Renal pelvis (tissue), 12 donors: ENCODE measurements at places on chromosomes 11 and 22. TPM values are rescaled to one million over a fixed set of nuclear protein-coding genes. Genes with fewer than 3 reads are reported as not detected.
A peak's percentile ranks its signal among the peaks of the same experiment; 100 is the strongest.

GRCh38 chr11:117026593-117027330 lies 71.5 kb downstream of the SIK3 start:
- no peak for DNase-seq

- DNase-seq, result no peak
Measured at GRCh38 chr22:33149611-33150010, 91.4 kb upstream of the SYN3 start.

GRCh38 chr11:63767565-63768236 lies 874 bp downstream of the ZFTA start:
- DNase-seq, result peak; percentile 73

GAL3ST1 gene
- polyA plus RNA-seq, result 44.6 TPM

DNA sequence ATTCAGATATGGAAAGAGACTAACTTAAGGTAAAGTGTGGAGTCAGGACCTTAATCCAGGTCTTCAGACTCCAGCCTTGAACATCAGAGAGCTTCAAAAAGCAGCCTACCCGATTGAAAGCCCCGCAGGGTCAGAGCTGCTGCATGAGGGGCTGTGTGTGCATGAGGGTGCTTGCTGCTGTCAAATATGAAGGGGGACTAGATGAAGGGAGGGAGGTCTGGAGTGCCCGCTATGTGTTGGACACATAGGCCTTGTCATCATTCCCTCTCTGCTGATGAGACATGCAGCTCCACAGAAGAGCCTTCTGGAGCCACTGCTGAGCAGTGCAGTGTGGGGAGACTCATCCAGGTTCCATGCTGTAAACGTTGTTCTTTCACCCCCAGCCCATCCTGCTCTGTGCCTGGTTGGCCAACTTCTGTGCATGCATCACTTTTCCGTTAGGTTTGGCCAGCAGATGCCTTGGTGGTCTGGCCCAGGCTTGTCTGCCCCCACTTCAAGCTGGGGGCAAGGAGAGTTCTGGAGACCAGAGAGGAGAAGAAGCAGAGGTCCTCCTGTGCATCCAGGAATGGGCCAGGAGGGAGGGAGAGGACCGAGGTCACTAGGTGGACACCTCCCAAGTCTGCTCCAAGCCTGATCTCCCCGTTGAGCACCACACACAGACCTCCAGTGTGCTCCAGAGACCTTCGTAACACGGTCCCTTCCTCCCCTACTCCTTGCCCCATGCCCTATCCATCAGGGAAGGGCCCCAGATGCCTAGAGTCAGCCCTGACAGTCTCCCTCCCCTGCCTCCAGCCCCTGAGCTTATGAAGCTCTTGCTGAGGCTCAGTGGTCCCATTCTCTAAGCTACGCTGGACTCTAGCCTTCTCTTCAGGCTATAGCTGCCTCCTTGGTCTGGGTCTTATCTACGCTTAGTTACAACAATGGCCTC lies 32.0 kb downstream of the LRRC32 start:
- no peak for DNase-seq

CAT gene
- 208 TPM for polyA plus RNA-seq

GRCh38 chr11:62147545-62147944 lies 23.7 kb downstream of the INCENP start:
- DNase-seq, result no peak

- DNase-seq, result peak; percentile 63
Measured at GRCh38 chr11:112589155-112589554, 328.5 kb upstream of the PLET1 start.

- no peak for DNase-seq
Measured at GRCh38 chr11:86499723-86500129, 125.0 kb downstream of the CCDC81 start.

DNA sequence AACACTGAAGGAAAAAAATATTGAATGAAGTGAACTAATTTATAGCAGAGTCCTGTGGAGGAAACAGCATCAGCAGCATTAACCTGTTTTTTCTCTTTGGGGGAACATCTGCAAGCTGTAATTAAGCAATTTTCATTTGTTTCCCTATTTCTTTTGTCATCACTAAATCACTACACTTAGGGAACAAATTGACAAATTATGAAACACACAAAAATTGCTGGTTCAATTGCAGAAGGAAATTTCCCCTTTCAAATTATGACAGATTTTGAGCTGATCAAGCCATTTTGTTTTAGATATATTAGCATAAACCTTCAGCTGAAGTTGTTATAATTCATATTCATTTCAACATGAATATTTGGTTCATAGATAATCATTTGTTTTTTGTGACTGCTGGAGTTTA lies 22.2 kb upstream of the RAG2 start:
- no peak for DNase-seq

GRCh38 chr11:80458376-80458775 lies 1017.5 kb upstream of the TENM4 start:
- DNase-seq, result no peak

DNA sequence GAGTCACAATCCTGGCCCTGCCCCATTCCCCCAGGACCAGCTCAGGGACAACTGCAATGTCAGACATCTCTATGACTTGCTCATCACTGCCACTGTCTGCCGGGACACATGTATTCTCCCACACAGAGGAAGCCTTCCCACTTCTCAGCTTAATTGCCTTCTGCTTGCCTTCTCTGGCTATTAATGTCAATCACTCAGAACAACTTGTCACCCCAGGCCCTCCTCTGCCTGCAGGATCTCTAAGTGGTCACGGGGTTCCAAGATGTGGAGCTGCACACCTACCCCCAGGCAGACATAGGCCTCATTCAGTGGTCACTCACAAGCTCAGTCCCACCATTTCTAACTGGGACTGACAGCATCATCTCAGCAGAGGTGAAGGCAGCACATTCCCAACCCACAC lies 15.1 kb downstream of the PLEKHA7 start:
- no peak for DNase-seq

DNA sequence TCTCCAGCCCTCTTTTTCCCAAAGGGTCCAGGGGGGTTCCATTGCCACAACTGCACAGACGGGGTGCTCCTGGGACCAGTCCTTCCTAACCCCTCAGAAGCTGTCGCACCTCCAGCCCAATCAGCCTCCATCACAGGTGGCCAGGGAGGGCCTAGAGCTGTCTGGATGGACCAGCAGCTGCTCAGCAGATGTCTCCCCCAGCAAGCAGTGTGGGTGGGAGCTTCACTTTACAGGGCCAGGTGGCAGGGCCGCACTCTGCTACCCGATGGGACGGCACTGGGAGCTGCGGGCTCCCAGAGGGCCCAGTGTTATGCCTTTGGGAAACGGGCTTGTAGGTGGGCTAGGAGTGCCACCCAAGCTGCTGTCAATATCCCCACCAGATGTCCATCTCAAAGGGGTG lies 120.5 kb downstream of the DSCAML1 start:
- no peak for DNase-seq

DNA sequence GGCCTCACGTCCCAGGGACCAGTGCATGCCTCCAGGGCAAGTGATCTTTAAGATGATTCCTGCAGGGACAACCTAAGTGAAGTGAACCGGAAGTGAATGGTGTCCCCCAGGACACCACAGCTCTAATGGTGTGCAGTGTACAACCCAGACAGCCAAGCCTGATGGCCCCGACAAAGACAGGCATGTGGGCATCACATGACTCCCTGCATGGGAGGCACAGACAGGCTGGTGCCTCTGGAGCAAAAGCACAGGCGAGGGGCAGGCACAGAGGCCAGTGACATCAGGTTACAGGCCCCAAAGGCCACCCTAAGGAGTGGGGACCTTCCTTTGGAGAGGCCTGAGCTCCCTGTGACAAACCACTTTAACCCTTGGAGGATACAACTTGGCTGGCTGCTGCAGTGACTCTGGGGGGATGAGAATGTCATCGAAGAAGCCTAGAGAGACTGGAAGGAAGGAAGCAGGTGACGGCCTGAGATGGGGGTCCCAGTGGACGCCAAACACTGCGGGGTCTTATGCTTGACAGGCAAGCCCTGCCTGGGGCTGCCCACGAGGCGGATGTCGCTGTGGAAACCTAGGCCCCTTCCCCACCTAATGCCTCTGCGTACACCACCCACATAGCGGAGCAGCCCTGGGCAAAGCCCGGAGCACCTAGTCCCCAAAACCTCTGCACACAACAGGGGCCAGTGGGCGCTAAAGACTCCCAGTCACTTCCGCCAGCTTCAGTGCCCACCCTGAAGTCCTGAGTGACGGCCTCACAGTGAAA lies 12.4 kb downstream of the POLR3H start:
- no peak for DNase-seq

DNA sequence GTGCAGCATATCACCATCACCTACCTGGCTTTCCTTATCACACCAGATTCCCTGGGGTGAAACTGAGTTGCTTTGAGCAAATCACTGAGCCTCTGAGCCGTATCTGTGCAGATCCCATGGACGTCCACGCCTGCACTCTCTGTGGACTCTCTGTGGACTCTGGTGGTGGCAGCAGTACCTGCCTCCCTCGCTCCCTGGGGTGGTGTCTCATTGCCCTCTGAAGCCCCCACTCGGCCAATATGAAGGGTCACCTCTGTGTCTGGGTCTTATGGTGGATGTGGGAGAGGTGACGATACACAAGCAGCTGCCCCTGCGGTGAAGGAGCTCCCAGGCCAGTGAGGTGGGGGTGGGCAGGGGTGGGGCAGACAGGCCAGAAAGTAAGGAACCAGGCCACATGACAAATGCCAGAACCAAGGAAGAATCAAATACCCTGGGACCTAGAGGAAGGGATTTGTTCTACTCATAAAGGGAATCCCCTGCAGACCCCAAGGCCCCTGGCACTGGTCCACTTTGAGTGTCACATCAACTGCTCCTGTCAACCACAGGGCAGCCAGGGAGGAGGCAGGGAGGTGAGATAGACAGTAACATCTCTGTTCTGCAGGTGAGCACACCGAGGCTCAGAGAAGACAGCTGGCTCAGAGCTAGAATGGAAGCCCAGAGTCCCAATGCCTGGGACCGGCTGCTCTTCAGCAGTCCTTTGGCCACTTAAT lies 9.2 kb upstream of the CHST1 start:
- DNase-seq, result no peak

KRTAP5-10 gene
- polyA plus RNA-seq, result 0.22 TPM

DNA sequence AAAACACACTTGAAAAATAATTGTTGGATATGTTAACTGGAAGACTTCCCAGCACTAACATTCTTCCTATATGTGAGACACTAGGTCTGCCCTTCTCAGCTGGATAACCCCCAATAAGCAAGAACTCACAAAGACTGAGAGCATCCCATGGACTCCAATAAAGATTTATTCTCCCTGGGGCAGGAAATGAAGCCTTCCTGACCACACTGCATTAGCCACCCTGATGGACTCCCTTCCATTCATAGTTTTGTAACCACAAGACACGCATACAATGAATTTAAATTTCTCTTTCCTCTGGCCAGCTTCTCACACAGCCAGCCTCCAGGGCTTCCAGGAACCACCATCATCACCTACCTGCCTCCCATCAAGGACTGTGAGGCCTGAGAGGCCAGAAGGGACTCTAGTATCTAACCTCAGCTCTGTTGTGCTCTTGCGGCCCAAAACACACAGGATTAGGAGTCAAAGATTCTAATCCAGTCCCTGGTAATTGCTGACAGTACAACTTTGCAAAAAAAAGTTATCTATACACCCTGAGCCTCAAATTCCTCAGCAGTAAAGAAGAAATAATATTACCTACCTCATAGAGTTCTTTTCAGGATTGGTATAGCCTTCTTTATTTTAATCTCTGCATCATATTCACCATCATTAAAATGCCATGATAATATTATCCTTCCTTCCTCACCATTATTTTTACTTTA lies 45.6 kb upstream of the GDPD4 start:
- no peak for DNase-seq

DNA sequence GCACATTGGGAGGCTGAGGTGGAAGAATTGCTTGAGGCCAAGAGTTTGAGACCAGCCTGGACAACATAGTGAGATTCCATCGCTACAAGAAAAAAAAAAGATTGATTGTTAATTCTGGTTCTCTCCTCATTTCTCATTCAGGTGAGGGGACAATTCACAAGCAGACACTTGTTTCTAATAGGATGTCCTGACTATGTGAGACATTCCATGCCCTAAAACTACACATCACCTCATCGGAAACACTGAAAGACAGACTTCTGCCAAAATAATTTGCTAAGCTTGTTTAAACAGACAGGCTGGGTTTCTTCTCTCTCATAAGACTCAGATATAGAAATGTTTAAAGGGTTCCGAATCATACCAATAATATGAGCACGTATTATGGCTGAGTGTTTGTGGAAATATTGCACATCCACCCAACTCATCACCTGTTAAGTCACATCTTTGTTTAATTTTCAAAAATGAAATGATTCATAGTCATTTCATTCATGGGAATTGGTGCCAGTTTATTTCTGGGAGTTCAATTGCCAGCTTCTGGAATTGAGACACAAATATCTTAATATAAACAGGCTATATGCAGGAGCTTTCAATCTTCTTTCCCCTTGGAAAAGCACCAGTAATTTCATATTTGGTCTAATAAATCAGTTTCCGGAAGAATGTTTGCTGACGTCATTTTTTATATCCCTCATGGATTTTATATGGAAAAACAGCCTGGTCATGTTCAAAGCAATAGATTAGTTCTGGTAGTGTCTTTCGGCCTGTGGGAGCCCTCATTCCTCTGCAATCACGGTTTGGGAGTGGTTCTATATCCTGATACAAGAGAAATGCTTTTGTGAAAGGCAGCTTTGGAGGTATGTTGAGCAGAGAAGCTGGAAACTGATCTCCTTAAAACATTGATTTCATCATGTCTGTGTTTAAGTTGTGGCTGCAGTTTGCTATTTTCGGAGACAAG lies 87.0 kb downstream of the BDNF start:
- DNase-seq, result no peak

KDM4E gene
- polyA plus RNA-seq, result 0.39 TPM

DNA sequence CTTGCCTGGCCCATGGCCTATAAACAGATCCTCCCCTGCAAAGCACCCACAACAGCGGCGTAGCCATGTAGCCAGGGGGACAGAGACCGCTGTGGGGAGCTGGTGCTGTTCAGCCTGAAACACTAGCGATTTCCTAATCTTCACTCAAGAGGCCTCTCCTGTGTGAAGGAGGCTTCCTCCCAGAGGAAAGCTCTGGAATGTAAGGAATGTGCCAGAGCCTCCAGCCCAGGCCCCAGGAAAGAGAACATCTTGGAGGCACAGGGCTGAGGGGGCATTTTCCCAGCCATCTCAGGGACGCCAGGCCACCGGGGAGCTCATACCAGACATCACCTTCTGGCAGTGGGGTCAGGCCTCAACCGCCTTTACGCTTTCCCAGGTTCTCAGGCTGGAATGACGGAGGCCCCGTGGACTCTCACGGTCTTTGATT lies 24.0 kb downstream of the MIAT start:
- DNase-seq, result no peak

CPSF7 gene
- 132 TPM for polyA plus RNA-seq

GRCh38 chr11:93288767-93289166 lies 41.8 kb upstream of the DEUP1 start:
- DNase-seq, result no peak

- DNase-seq, result no peak
Measured at GRCh38 chr11:110196884-110197420, 99.5 kb downstream of the RDX start.

- peak; percentile 60 for DNase-seq
Measured at GRCh38 chr11:64935359-64936081, at the start of gene GPHA2. Gene GPHA2, minus strand, starts transcription at chr11:64935893. Its CDS starts 433 bp downstream, at chr11:64935460.

TRIM77 gene
- polyA plus RNA-seq, result not detected

XBP1 gene
- 136 TPM for polyA plus RNA-seq

- no peak for DNase-seq
Measured at GRCh38 chr11:65698205-65698604, 13.8 kb upstream of the KAT5 start.

B3GAT3 gene
- 38.7 TPM for polyA plus RNA-seq

- no peak for DNase-seq
Measured at GRCh38 chr11:76856106-76856505, 4.6 kb upstream of the ACER3 start.
